Activated gamma-delta T cell treated with anti-CD3 and anti-CD28 coated beads, Interleukin-2, amount 50 U/mL, for 16 hours (primary cell): ENCODE measurements at places on chromosomes 3 and 15.

DNA sequence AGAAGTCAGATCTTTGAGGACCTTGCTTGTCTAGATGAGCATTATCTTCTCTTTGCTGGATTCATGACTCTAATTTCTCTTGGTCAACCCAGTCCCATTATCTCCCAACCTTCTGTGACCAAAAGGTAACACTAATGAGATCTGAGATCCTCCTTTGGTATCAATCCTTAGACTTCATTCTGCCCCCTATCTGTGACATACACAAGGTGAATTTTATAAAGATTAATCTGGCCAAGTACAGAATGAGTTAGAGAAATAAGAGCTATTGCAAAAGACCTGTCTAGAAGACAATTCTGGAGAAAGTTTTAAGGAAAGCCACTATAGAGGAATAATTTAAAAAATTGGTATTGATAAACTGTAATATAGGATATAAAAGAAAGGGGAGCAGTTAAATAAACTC, 113.8 kb upstream of the KCNMB2 start:
- no peak for DNase-seq

DNA sequence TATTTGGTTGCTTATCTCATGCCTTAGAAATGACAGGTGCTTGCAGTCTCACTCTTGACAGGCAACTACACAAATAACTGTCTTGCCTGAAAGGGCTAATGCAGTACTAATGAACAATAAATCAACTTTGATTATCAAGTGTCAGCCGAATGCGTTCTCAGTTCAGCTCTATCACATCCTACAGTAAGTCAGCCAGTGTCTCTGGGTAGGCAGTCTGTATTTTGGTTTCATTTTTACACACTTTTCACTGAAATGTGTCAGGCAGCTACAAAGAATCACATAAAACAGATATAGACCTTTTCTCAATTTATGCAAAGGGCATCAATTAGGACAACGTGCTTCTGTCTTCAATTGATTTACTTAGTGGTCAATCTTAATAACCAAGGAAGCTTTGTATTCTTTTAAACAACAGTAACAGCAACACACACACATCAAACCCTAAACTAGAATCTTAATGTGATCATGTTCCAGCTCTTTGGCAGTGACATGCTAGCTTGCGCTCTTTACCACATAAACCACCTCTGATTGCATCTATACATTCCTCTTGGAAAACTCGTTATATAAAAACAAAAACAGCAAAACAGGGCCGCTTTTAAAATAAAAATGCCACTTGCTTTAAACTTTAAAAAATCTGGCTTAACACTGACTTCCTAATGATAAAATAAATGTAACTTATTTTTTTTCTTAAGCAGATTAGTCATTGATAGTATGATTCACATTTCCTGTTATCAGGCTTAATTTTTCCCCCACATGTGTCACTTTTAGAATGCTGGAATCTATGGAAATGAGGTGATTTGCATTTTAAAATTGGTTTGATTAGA, 520.4 kb downstream of the FOXP1 start:
- DNase-seq, result no peak

- DNase-seq, result no peak
These were observed 13.9 kb upstream of the PRICKLE2 start for GRCh38 chr3:64238971-64239667.

GRCh38 chr15:80906159-80906766, 83.4 kb downstream of the MESD start:
- no peak for DNase-seq

DNA sequence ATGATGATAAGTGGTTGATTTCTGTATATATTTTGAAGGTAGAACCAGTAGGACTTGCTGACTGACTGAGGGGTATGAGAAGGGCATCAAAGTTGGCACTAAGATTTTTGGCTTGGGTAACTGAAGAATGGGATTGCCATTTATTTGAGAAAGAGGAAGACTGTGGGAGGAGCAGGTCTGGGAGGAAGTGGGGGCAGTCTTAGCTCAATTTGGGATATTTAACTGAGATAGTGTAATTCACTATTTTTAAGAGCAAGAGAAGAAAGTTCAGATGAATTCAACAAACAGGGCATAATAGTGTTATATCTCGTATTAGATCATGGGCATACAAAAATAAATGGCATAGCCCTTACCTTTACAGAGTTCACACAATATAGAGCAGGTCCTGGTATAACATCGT, 1.7 kb downstream of the BUB1B start:
- no peak for DNase-seq

DNA sequence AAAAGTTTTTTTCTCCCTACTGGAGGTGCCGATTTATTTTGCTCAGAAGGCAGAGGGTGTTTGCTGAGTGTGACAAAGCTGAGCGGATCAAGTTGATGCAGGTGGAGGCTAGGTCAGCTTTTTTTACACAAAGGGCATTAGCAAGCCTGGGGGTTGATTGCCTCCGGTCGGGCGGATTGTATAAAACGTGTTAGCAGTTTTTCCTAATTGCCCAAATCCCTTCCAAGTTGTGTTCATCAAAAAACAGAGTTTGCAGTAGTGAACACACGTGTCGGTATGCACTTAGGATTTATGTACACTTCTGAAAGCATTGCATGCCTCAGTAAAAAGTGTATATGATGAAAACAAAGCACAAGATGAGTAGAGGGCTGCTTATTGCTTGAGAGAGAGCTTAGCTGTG, 2.6 kb downstream of the GPR160 start:
- no peak for DNase-seq

GRCh38 chr3:37301980-37302708, 127.8 kb upstream of the LRRFIP2 start:
- no peak for DNase-seq

DNA sequence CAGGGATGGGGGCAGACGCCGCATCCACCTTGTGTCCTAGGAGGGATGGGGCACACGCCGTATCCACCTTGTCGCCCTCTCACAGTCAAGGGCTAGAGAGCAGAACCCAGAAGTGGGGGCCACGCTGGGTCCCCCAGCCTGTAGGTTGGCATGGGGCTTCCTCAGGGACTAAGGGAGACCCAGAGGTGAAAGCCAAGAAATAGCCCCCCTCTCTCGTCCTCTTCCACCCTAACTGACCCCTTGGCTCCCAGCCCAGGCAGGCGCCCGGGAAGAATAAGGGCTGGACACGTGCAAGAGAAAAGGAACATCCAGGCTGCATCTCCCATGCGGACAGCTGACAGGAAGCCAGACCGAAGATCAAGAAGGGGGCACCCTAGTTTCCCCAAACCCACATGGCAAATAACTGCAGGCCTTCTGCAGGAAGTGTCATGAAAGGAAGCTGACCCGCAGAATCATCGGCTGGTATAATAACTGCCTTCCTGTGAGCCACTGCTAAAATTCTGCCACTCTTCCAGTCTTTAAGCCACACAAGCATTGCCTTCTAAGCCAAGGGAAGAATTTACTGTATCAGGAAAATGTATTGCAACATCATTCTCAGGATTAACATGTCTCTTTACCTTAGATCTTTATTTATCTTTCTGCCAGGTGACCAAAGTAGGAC, 38.5 kb upstream of the TFRC start:
- no peak for DNase-seq

- DNase-seq, result no peak
These were observed 188.8 kb downstream of the TAFA4 start for GRCh38 chr3:68743521-68743920.
